PC-3 (cell line): ENCODE measurements at places on chromosomes 2 and 18. TPM values are rescaled to one million over a fixed set of nuclear protein-coding genes. Genes with fewer than 3 reads are reported as not detected.

The ABCB11 gene
- total RNA-seq = 0.11 and 0.29 TPM in 2 replicates

The IKZF2 gene
- 5.2 and 8.2 TPM in 2 replicates for total RNA-seq

The IL18R1 gene
- 1.2 and 3.6 TPM in 2 replicates for total RNA-seq

The C2orf49 gene
- total RNA-seq = 7.2 and 11.6 TPM in 2 replicates

The NR4A2 gene
- total RNA-seq = 12.0 and 13.8 TPM in 2 replicates
